Progenitor cell of endocrine pancreas (in vitro differentiated cells): ENCODE measurements at places on chromosomes 4 and X. TPM values are rescaled to one million over a fixed set of nuclear protein-coding genes. Genes with fewer than 3 reads are reported as not detected.

Gene PHEX
- total RNA-seq, result 0.48 and 0.71 TPM in 2 replicates

Gene ARR3
- not detected in 2 replicates for total RNA-seq

Gene CXCL3
- 1.7 and 1.8 TPM in 2 replicates for total RNA-seq

Gene RBM46
- 0.62 and 0.98 TPM in 2 replicates for total RNA-seq

Gene RUFY3
- 103 TPM in 2 replicates for total RNA-seq

Gene SCRG1
- not detected in 2 replicates for total RNA-seq

DNA sequence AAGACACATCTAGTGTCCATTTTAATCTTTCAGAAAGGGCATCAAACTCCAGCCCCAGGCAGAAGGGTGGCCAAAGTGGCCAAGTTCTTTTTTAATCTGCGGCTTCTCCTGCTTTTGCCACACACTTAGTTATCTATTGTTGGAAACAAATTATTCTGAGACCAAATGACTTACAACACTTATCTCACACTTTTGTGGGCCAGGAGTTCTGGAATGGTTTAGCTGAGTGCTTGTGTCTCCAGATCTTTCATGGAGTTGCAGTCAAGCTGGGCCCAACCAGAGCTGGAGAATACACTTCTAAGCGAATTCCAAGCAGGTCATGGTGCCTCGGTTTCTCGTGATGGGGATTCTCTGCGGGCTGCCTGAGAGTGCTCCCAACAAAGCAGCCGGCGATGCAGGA, 4.0 kb downstream of the TXK start:
- H3K36me3 ChIP-seq, result no peaks in the 10 kb centered on the region
- no peak for DNase-seq
- H3K27ac ChIP-seq, result no peak overlapping the region
- H3K27me3 ChIP-seq, result no peaks in the 10 kb centered on the region

- no peaks in the 10 kb centered on the region for H3K27me3 ChIP-seq
- H3K27ac ChIP-seq, result no peak overlapping the region
- peaks cover 2% of the 10 kb centered on the region for H3K4me1 ChIP-seq
Measured at GRCh38 chr4:189126040-189126439, 814.6 kb upstream of the FRG1 start.

GRCh38 chrX:154356596-154356995, 17.8 kb downstream of the FLNA start:
- H3K27me3 ChIP-seq, result no peaks in the 10 kb centered on the region
- no peaks in the 10 kb centered on the region for H3K4me1 ChIP-seq
- no peak for DNase-seq
- peaks cover 3% of the 10 kb centered on the region for H3K36me3 ChIP-seq
- no peak overlapping the region for H3K4me3 ChIP-seq
- H3K27ac ChIP-seq, result no peak overlapping the region

GRCh38 chr4:78863254-78863869, 75.9 kb downstream of the PAQR3 start:
- peaks cover 26% of the 10 kb centered on the region for H3K4me1 ChIP-seq
- H3K27me3 ChIP-seq, result no peaks in the 10 kb centered on the region
- H3K27ac ChIP-seq, result no peak overlapping the region
- H3K4me3 ChIP-seq, result no peak overlapping the region
- peaks cover 4% of the 10 kb centered on the region for H3K36me3 ChIP-seq

DNA sequence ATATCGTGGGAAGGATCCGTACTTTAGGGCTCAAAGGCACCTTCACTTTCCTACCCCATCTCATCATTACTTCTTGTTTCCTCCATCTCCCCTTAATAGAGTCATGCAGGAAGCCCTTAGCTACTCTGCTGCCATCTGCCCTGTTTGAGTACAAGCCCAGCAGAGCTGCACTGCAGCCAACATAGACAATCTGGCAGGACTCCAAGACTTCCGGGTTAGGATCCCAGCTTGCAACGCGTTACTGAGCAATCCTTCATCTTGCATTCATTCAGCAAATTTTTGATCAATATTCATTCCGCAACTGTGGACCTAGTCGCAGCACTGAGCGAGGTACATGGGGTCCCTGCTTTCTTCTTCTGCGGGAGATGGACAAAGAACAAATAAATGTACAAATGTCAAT, 344.9 kb downstream of the BCOR start:
- DNase-seq, result no peak
- peaks cover 3% of the 10 kb centered on the region for H3K4me1 ChIP-seq
- H3K4me3 ChIP-seq, result no peak overlapping the region
- H3K27me3 ChIP-seq, result peaks cover 1% of the 10 kb centered on the region
- no peak overlapping the region for H3K27ac ChIP-seq

DNA sequence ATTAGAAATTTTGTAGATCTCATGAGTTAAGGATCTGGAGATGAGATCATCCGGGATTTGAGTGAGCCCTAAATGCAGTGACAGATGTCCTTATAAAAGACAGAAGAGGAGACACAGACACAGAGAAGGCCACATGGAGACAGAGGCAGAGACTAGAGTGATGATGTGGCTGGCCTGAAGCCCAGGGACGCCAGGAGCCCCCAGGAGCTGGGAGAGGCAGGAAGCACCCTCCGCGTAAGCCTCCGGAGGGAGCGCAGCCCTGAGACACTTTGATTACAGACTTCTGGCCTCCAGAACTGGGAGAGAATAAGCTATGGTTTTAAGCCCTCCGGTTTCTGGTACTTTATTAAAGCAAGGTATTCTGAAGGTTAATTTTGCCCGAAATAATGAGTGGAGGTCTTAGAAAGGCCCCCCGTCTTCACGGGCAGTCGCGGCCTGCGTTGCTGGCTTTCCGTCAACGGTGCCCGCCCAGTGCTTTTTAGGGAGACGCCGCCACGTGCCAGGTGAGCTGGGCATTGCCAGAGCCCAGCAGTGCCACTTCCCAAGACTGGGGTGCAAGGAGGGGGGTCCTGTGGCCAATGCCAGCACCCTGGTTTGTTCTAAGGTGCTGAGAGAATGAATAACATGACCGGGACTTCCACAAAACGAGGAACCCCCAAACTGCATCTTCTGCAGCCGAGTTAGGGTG, 8.1 kb downstream of the DHRSX start:
- no peak overlapping the region for H3K4me3 ChIP-seq
- peaks cover 19% of the 10 kb centered on the region for H3K4me1 ChIP-seq

DNA sequence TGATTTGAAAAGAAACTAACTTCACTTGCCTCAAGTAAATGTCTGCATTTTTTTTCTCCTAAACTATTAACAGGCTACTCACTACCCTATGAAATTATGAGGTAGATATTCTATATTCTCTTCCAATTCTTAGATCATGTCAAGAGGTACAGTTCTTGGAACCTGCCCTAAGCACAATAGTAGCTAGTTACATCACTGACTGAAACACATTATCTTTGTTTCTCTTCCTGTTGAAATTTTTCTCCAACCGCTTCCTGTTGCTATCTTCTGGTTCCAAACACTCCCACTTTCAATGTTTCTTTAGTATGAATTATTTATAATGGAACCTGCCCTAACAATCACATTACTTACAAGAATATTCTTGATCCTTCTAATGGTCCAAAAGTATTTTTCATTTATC, 5.0 kb upstream of the BANK1 start:
- H3K4me3 ChIP-seq, result no peak overlapping the region
- peaks cover 5% of the 10 kb centered on the region for H3K4me1 ChIP-seq
- no peak for DNase-seq

- H3K27ac ChIP-seq, result peak overlapping the region; percentile 37
- H3K4me3 ChIP-seq, result peak overlapping the region; percentile 72
- peaks cover 13% of the 10 kb centered on the region for H3K4me1 ChIP-seq
- no peaks in the 10 kb centered on the region for H3K36me3 ChIP-seq
- DNase-seq, result no peak
Measured at GRCh38 chrX:125204681-125205132, 115.0 kb upstream of the TEX13C start.

- H3K4me3 ChIP-seq, result peak overlapping the region; percentile 82
- H3K27ac ChIP-seq, result peak overlapping the region; percentile 93
- H3K4me1 ChIP-seq, result peaks cover 23% of the 10 kb centered on the region
- H3K36me3 ChIP-seq, result no peaks in the 10 kb centered on the region
Measured at GRCh38 chrX:6225288-6225910, 3.3 kb downstream of the NLGN4X start.

GRCh38 chr4:128596115-128596514, 213.4 kb upstream of the JADE1 start:
- H3K36me3 ChIP-seq, result no peaks in the 10 kb centered on the region
- no peak overlapping the region for H3K4me3 ChIP-seq
- no peak overlapping the region for H3K27ac ChIP-seq
- no peaks in the 10 kb centered on the region for H3K27me3 ChIP-seq
- H3K4me1 ChIP-seq, result peaks cover 19% of the 10 kb centered on the region

DNA sequence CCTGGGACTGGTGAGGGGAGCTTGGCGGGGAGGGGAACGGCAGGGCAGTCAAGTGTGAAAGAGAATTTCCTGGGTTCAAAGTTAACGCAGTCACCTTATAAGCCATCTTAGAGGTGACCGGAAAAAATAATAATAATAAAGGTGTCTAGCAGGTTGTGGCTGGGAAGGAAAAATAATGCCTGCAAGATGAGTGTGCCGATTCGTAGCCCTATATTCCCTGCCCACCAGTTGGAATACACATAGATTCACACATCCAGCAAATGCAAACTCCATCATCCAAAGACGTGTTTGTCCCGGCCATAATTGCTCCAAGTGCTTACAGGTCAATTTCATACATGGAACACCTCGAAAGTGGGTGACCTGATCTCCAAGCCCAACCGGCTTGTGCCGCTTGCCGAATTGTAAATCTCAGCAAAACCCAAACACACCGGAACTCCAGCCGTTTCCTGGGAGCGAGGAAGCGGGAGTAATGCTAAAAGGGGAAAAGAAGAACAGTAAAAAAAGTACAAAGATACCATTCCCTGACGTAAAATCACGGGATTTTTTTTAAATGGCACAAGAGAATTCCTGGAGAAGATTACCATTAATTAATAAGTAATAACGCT, 1.3 kb upstream of the FAT1 start:
- no peak for DNase-seq
- H3K4me3 ChIP-seq, result peak overlapping the region; percentile 96
- H3K27ac ChIP-seq, result peak overlapping the region; percentile 98
- H3K4me1 ChIP-seq, result peaks cover 27% of the 10 kb centered on the region

DNA sequence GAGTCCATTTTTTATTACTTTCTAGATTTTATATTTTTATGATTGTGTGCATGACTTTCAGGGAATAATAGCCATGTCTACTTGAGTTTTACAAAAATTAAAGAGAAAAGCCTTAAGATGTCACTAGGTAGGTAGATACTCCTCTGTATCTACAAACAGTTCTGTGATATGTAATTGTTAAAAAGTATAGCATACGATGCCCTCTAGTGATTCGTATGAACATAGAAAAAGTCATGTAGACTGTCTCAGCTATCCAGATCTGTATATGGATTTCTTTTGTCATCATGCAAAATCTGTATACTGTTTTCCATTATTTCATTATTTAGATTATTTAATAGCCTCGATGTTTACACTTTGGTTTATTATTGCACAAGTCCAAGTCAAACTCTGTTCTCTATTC, 856.6 kb downstream of the CENPC start:
- DNase-seq, result no peak
- no peak overlapping the region for H3K27ac ChIP-seq
- H3K4me1 ChIP-seq, result peaks cover under 1% of the 10 kb centered on the region
- H3K4me3 ChIP-seq, result no peak overlapping the region
- no peaks in the 10 kb centered on the region for H3K36me3 ChIP-seq

DNA sequence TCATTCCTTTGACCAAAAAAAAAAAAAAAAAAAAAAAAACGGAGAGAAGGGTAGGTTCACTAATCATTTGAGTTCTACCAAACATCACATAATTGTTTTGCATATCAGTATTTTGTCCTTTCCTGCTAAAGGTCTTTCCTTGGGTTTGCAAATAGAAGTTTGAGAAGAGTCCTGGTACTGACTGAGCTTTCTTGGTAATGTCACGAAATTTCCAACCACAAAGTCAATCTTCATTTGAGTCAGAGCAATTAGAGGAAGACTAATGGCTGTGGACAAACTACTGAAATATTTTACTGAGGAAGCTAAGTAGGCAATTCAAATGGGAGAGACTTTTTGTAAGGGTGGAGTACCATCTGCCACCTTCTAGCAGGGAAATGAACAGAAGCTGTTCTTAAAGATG, 21.7 kb upstream of the CD40LG start:
- H3K4me1 ChIP-seq, result no peaks in the 10 kb centered on the region
- no peak overlapping the region for H3K4me3 ChIP-seq
- no peak overlapping the region for H3K27ac ChIP-seq
- H3K36me3 ChIP-seq, result no peaks in the 10 kb centered on the region

GRCh38 chrX:70446380-70447350, 2.0 kb downstream of the DLG3 start:
- no peak overlapping the region for H3K27ac ChIP-seq
- DNase-seq, result no peak
- no peak overlapping the region for H3K4me3 ChIP-seq
- H3K36me3 ChIP-seq, result no peaks in the 10 kb centered on the region
- H3K27me3 ChIP-seq, result peaks cover 46% of the 10 kb centered on the region
- no peaks in the 10 kb centered on the region for H3K4me1 ChIP-seq

DNA sequence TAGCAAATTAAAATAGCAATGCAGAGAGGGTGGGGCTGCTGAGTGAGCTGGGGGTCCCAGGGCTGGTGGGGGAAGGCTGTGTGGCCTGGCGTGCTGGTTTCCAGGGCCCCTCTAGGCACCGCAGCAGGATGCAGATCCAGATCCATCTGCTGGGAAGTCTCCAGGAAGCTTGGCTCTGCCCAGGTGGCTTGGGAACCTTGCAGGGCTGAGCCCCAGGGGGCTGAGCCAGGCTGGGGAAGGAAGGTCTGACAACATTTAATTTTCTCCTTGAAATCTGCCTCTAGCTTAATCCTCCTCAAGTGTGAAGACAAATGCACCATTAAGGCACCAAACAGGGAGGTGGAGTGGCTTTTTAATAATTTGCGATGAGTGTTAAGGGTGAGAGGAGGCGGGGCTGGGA, 31.7 kb downstream of the SORCS2 start:
- no peak overlapping the region for H3K4me3 ChIP-seq
- DNase-seq, result no peak
- H3K36me3 ChIP-seq, result no peaks in the 10 kb centered on the region
- H3K27me3 ChIP-seq, result peaks cover 12% of the 10 kb centered on the region
- H3K4me1 ChIP-seq, result no peaks in the 10 kb centered on the region
- H3K27ac ChIP-seq, result no peak overlapping the region

DNA sequence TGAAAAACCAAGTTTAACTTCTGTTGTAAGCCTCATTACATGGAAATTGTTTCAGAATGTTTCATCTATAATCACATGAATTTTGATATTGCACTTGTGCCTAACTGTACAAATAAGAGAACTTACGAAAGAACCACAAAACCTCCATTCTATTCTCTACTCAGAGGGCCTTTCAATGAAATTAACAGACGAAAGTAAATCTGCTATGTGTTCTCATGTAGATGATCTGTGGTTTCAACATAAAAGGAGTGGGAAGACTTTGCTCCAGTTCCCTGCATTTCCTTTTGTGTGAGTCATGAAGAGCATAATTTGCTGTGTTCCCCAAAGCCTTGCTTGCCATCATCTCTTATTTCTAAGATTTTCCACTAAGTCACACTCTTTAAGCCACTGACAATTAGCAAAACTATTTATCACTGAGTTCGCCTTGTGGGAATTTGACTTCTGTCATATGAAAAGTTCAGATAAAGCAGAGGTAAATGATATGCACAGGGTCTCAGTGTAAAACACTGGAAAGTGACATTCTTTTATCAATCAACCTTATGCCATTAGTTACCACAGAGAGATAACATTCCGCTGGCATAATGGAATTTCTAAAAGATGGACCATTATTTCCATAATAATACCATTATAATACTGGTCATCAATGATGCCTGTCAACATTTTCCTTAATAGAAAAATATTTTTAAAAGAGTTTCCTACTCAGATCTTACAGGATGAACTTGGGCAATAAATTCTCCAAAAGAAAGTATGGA, 329.8 kb downstream of the NR3C2 start:
- no peaks in the 10 kb centered on the region for H3K4me1 ChIP-seq
- H3K27ac ChIP-seq, result no peak overlapping the region
